Kasumi-1 (cell line): ENCODE measurements at places on chromosomes 12 and 14.

DNA sequence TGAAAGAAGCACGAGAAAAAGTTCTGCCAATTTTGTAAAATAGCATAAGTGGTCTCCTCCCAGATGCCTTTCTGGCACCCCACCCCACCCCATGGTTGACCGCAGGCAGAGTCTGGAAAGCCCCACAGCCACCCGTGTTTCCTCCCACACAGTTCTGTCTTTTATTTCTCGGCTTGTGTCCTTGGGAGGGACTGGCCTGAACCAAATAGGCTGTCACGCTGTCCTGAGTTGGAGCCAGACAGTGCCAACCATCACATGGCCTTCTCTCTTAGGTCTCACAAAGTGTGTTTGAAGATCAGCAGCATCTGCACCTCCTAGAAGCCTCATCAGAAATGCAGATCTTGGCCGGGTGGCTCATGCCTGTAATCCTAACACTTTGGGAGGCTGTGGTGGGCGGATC lies 10.2 kb upstream of the LTA4H start:
- no peak for DNase-seq

DNA sequence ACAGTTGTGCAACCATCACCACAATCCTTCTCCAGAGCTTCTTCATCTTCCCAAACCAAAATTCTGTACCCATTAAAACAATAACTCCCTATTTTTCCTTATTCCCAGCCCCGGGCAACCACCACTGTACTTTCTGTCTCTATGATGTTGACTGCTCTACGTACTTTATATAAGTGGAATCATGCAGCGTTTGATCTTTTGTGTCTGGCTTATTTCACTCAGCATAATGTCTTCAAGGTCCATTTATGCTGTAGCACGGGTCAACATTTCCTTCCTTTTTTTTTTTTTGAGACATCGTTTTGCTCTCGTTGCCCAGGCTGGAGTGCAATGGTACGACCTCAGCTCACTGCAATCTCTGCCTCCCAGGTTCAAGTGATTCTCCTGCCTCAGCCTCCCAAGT lies 162.7 kb upstream of the GSC start:
- no peak for DNase-seq

DNA sequence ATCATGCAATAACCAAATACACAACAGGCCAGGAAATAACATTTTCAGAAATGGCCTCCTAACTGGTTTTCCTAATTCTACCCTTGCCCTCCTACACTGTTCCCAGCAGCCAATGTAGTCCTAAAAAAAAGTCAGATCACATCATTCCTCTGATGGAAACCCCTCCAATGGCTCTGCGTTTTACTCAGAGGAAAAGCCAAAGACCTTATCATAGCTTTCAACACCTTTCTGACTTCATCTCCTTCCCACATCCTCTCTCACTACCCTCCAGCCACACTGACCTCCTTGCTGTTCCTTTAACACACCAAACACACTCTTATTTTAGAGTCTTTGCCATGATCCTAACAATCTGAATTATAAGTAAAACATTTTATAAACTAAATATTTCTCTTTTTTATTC lies 1.1 kb downstream of the MED6 start:
- no peak for DNase-seq

DNA sequence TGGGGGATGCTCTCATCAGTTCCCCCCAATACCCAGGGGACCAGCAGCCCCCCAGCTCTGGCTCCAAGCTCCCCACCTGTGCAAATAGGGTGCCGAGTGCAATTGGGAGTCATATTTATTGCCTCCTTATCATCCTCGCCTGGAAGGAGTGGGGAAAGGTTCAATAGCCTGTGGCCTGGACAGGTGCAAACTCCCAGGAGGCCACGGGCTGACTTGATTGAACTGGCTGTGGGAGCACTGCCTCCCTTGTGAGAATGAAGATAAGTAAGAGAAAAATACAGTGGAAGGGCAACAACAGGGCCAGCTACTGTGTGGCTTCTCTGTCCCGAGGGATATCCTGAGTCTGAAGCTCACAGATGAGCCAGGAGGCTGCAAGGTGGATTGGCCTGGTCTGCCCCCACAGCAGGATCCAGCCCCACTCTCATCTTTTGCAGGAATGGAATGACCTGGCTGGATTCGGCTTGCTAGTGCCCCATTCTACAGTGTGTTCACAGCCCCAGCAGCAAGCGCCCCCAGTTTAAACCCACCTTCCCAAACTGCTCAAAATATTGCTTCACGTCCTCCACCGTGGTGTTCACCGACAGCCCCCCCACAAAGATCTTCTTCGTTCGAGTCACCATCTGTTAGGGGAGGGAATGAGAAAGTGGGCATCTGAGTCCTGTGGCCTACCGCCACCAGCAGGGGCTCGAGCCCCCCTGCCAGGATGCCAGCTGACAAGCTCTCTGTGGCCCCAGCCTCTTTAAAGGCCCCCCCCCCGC lies 6.3 kb downstream of the MSI1 start:
- DNase-seq: no peak
